ENCODE measurements at places on chromosomes 7 and 10. TPM values are rescaled to one million over a fixed set of nuclear protein-coding genes. Genes with fewer than 3 reads are reported as not detected.

DNA sequence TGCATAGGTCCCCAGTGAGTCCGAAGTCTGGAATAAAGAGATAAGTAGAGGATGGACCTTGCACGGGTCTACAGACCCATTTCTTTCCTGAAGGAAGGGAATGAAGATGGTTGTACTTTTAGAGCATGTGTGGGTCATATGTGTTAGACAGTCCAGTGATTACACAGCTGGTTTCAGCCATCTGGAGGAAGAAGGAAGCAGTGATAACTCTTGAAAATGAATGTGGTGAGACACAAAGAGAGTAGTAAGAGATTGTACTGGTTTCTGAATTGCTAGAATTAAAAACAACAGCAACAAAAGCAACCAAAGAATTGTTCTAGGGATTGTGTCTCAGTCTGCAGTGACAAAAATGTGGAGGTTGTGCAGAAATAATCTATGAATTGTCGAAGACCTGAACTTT, 258.9 kb downstream of the SUGCT start:
- no peak overlapping the region for H3K4me3 ChIP-seq
- H3K36me3 ChIP-seq: no peaks in the 10 kb centered on the region
- H3K27ac ChIP-seq: no peak overlapping the region
- no peak for DNase-seq
- H3K27me3 ChIP-seq: no peaks in the 10 kb centered on the region

- H3K27ac ChIP-seq: no peak overlapping the region
- H3K4me3 ChIP-seq: no peak overlapping the region
- no peak for DNase-seq
- H3K27me3 ChIP-seq: no peaks in the 10 kb centered on the region
- H3K36me3 ChIP-seq: peaks cover 3% of the 10 kb centered on the region
These were observed 123.4 kb downstream of the ATE1 start for GRCh38 chr10:121804460-121804859.

DNA sequence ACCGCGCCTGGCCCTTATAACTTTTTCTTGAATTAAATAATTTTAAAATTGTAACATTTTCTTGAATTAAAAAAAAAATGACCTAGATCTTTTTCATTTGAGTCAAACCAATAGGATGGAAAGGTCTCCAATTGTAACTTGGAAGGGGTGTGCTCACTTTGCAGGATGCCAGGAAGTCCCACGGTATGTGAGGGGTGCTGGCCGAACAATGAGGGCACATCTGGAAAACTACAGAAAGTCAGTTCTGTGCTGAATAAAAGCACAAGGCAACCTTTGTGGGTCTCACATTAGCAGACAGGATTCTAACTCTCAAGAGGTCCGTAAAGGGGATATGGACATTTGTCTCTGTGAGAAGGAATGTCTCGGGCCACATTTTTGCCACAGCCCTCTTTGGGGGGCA, 52.8 kb upstream of the PDLIM1 start:
- no peak overlapping the region for H3K4me3 ChIP-seq
- no peaks in the 10 kb centered on the region for H3K36me3 ChIP-seq
- no peak for DNase-seq
- H3K27me3 ChIP-seq: peaks cover 6% of the 10 kb centered on the region
- no peak overlapping the region for H3K27ac ChIP-seq

GRCh38 chr7:118286131-118286530, 61.6 kb downstream of the ANKRD7 start:
- H3K4me3 ChIP-seq: no peak overlapping the region
- peaks cover 5% of the 10 kb centered on the region for H3K36me3 ChIP-seq
- no peak for DNase-seq
- peaks cover 60% of the 10 kb centered on the region for H3K27me3 ChIP-seq

GRCh38 chr7:46908770-46909169, 673.1 kb downstream of the TNS3 start:
- no peaks in the 10 kb centered on the region for H3K27me3 ChIP-seq
- H3K4me1 ChIP-seq: no peaks in the 10 kb centered on the region
- no peak overlapping the region for H3K4me3 ChIP-seq
- no peak overlapping the region for H3K27ac ChIP-seq

GRCh38 chr10:82660205-82660604, 785.2 kb downstream of the NRG3 start:
- no peaks in the 10 kb centered on the region for H3K36me3 ChIP-seq
- DNase-seq: no peak
- H3K27ac ChIP-seq: no peak overlapping the region
- H3K4me1 ChIP-seq: no peaks in the 10 kb centered on the region

Gene HOXA2
- total RNA-seq: not detected

Gene AIFM2
- total RNA-seq: 2.5 TPM

Gene RPA3
- total RNA-seq: 93.4 TPM

Data from activated CD4-positive, alpha-beta T cell treated with anti-CD3 and anti-CD28 coated beads, Interleukin-2, amount 10 ng/mL, durations not matched to agents 7 days and 5 days (primary cell).